Aorta (tissue), 5 donors: ENCODE measurements at places on chromosomes 12 and 14. TPM values are rescaled to one million over a fixed set of nuclear protein-coding genes. Genes with fewer than 3 reads are reported as not detected.
A peak's percentile ranks its signal among the peaks of the same experiment; 100 is the strongest.

DNA sequence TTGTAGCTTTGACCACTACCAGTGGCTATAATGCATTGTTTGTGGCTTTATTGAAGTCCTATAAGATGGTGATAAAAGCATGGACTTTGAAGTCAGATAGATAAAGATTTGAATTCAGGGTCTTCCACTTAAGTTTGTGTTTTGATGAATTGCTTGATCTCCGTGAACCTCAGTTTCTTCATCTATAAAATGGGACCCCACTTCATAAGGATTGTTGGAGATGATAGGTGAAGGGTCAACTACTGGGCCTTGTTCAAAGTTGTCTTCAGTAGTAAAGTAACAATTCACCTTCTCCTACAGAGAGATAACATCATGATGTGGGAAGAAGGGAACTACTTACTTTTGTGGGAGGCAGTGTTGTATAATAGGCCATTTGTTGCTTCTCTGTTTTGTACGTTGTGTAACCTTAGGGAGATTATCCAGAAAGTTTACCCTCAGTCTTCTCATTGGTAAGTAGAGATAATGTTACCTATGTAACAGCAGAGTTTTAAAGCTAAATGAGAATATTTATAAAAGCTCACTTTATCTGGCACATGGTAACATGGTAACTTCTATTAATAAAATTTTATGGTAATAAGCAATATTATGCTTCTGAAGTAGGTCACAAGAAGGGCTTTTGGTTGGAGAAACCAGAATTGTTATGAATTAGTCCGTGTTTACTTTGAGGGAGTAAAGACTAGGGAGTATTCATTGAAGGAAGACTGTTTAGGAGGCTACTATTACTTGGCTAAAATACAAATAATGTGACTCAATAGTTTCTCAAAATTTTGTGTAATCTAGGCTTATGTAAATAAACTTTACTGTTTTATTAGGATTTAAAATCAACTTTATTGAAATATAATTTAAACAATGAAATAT is 15.1 kb downstream of the ADIPOR2 start:
- DNase-seq, result no peak

PTPRB gene
- 53.2 TPM for total RNA-seq

DNA sequence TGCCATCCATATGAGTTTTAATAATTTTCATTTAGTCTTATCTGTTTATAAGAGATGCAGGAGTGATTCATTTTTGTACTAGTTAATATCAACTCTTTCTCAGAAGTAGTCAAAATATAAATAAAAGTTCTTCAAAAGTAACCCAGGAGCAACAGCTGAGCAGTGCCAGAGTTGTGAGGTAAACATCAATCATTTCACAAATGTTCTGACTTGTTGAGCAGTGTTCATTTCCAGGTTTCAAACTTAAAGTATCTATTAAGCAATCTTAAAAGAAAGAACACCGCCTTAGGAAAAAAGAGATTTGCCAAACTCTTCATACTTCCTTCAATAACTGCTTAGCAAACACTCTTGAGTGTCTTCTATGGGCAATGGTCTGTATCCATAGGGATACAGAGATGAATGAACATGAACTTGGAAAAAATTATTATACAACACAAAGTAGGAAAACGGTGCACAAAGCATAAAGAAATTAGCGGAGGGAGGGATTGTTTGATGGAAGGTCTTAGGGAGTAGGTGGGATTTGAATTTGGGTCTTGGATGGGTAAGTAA is 41.9 kb upstream of the POC1B start:
- DNase-seq, result no peak

DNA sequence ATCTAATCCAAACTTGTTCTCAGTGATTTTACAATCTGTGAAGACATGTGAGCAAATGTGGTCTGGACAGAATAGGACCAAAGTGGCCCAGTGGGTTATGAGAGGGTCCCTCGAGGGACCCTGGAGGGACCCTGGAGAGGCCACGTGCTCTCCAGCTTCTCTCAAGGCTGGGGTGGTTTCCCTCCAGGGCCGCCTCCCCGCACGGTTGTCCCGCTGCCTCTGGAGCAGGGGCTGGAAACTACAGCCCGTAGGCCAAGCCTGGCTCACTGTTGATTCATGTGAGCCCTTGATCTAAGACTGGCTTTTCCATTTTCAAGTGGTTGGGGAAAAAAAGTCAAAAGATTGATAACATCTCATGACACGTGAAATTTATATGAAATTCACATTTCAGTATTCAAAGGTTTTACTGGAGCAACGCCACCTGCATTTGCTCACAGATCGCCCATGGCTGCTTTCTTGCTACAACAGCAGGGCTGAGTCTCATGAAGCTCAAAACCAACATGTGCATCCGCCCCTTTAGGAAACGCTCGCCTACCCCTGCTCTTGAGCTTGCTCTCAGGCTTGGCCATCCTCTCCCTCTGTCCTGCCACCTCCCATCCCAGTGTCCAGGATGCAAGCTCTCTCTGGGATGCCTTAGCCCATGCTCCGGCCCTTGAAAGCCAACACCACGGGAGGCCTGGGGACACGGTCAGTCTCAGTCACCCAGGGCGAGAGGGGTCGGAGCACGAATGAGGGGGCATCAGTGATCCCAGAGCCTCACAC is 12.1 kb upstream of the LRTM2 start:
- DNase-seq, result peak; percentile 32

DNA sequence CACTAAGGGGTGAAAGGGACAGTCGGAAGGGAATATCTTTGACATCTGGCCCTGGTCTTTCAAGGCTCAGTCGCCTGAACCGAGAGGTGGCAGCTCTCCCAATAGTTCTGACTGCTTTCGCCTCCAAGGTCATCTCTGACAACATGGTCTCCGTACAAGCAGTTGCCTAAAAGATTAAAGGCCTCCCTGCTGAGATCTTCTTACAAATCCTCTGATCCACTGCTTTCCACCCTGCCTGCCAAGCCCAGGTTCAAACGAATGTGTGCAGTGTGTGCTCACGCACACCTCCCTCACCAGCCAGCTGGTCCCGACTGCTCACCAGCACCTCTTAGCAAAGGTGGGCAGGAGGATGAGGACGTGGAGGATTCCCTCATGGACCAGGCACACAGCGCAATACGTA is 10.4 kb downstream of the B4GALNT3 start:
- DNase-seq, result no peak

- DNase-seq, result no peak
Measured at GRCh38 chr14:67962215-67962644, 142.7 kb downstream of the RAD51B start.

- peak; percentile 69 for DNase-seq
Measured at GRCh38 chr14:37597914-37598746, 2.7 kb downstream of the TTC6 start.

DNA sequence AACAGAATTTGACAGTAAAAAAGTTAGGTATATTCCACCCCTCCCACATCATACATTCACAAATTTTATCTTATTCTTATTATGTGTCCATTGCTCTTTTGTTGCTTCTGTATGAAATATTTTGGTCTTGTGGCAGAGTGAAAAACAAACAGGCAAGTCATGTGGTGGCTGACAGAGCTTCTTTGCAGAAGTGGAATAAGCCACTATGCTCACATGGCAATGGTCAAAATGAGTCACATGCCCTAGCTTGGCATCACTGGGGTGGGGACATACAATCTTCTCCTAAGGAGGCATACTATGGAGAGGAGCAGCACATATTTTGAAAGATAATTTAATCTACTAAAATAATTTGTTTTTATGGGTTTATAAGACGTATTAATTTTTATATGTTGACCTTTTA is 27.7 kb upstream of the CMA1 start:
- DNase-seq, result no peak

DNA sequence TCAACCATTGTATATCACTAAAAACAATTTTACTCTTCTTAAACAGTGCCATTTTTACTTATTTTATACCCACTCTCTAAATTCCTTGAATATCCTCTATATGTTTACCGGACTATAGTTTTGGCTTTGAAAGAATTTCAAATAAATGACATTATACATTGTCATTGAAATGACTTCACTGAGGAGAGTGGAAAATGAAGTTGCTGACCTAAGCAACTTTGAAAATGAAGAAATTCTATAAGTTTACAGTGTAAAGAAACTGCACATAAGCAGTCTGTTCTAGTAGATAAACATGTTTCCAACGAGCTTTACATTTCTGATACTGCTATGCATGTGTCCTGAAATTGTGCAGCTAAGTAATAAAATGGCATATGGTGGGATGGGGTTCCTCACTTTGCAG is 1094.0 kb downstream of the TMEM121 start:
- no peak for DNase-seq

CABP1 gene
- 1.7 TPM for total RNA-seq

- DNase-seq, result no peak
Measured at GRCh38 chr14:28760431-28760996, 6.1 kb upstream of the FOXG1 start.

SLC15A4 gene
- 36.2 TPM for total RNA-seq

GRCh38 chr12:91093341-91093740 is 18.0 kb downstream of the LUM start:
- no peak for DNase-seq

GRCh38 chr12:49930515-49931288 is 19.8 kb upstream of the AQP2 start:
- DNase-seq, result no peak

CCND2 gene
- total RNA-seq, result 170 TPM

HOXC9 gene
- total RNA-seq, result 2.6 TPM
